ENCODE measurements at places on chromosomes 5 and 9.

- no peak for DNase-seq
Measured at GRCh38 chr5:16700081-16700480, 83.3 kb upstream of the RETREG1 start.

- no peak for DNase-seq
Measured at GRCh38 chr9:121278477-121279261, 10.7 kb downstream of the GSN start.

DNA sequence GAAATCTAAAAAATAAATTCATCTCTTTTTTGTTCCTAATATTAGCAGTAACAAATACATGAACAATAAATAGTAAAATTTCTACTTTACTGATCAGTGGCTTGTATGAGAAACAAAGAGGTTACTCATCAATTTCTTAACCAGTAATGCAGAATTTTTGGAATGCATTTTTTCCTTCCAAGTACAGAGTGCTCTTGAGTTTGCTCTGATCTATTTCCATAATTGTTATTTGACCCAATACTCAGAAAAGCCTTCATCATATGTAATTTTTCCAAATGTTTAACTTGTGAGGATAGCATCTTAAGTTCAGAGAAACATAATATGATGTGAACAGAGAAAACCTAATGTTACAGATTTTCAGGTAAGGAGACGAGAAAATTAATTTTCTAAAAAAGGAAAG is 47.3 kb downstream of the FBN2 start:
- no peak for DNase-seq

DNA sequence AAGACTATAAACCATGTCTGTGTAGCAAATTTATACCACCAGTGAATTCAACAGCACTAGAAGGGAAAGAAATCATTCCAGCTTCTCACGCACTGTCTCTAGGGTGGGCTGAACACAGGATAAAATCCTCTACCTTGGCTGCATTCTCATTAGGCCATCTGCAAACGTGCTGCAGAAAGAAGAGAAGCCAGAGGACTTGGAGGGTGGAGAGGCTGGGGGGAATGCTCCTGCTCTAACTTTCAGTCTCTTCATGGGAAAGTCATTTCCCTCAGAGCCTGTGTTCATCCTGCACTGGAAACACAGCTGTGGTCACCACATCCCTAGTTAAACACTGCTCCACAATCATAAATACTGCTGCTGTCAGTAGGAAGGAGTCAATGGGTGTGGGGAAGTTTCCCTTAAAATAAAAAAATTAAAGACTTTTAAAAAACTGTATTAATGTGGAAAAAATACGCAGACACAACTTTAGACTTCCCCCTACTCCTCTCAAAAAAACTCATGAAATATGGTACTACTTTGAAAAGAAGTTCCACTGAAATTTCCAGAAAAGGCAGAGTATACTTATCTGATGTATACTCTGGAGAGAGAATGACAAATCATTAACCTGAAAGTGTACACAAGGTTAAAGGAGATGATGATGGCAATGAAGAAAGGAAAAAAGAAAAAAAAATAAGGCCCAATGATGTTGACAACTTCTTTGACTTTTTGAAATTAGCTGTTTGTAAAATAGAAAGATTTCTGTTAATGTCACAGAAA is 46.8 kb downstream of the LHFPL2 start:
- DNase-seq, result no peak

- no peak for DNase-seq
Measured at GRCh38 chr5:81506378-81506777, 112.4 kb upstream of the ACOT12 start.

- DNase-seq, result no peak
Measured at GRCh38 chr9:18682907-18683306, 209.0 kb downstream of the ADAMTSL1 start.

- DNase-seq, result no peak
Measured at GRCh38 chr5:145162626-145163025, 672.5 kb downstream of the PRELID2 start.

- no peak for DNase-seq
Measured at GRCh38 chr9:19155106-19155935, 28.0 kb upstream of the PLIN2 start.

DNA sequence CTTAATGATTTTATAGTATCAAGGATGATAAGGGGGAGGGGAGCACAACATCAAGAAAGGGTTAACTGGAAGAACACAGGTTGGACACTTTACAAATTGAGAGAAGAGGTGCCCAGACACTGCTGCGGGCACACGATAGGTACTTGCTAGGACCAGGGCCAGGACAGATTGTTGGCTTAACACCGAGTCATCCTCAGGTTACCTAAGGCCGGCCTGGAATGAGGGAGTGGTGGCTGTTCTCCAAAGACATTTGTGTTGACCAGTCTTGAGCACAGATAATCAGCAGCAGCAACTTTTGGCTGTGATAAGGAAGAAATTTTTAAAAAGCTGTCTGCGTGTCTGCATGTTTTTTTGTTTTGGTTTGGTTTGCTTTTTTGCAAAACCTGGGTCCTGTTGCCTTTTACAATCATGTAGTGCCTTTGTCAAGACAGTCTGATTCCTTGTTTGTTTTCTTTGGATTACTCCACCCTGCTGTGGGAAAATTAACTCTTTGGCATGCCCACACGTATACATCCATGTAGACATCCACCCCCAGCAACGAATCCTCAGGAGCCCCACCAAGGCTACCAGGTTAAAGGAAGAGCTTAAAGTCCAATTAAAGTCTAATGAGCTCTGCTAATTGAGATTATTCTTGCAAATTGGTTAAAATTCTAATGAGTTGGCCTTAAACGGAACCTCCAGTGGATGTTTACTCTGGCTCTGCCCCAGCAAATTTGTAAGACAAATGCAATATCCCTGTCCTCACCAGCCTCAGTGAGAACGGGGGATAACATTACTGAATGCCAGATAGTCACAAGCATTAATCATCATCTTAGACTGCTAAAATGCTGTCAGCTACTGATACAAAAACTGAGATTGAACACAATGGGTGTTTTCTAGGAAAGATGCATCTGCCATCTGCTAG is 382.3 kb downstream of the ACTL7B start:
- no peak for DNase-seq

- no peak for DNase-seq
Measured at GRCh38 chr9:123000371-123001068, 32.9 kb upstream of the GPR21 start.

DNA sequence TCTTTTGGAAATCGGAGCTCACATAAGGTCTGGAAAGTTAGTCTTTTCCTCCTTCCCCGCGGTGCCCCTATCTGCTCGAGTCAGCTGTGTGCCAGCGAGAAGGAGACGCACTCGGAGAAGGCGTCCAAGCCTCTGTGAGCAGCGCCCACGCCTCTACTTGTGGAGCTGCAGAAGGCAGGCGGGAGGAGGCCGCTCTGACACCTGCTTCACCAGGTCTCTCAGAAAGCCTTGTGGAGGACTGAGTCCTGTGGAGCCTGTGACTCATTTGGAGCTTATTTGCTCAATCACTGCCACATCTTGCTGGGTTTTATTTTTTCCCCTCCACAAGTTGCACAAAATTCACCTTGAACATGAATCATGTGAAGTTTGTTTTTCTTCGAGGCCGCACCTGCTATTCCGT is 117.5 kb downstream of the IRX2 start:
- no peak for DNase-seq

GRCh38 chr5:60538426-60538825 is 161.5 kb downstream of the DEPDC1B start:
- DNase-seq, result no peak

DNA sequence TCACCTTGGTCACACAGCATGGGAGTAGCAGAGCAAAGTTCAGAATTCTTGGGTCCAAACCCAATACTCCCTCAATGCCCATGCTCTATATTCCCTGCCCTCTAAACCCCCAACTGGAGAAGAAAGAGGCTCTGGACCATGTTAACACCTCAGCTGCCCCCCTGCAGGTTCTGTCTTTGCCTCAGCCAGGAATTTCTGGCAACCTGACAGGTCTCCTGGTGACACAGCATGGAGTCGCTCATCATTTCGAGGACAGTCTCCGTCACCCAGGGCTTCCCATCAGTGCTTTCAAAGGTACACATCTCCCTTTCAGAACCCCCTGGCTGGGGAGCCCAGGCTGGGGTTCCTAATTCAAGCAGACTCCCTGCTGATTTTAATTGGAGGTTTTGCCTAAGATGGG is 189.5 kb downstream of the BRINP1 start:
- no peak for DNase-seq

- DNase-seq, result no peak
Measured at GRCh38 chr5:34632807-34633422, 23.2 kb upstream of the RAI14 start.

GRCh38 chr5:78650531-78650930 is 2.0 kb upstream of the LHFPL2 start:
- no peak for DNase-seq

GRCh38 chr5:42880496-42881150 is 68.9 kb upstream of the SELENOP start:
- DNase-seq, result no peak

DNA sequence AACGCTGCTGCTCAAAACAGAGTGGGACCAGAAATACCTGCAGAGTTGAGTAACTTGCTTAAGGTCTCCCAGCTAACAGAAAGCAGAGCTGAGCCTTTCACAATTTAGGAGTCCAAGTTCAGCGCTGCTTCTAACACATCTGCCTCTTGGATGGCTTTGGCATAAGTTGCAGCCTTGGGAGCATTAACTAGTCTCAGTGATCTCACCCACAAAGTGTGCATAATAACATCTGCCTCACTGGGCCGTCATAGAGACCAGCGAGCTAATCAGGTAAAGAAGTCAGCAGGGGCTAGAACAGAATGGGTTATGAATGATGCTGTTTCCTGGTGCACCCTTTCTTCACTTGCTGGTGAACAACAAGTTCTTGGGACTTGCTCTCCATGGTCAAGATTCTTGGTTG is 36.5 kb downstream of the WWC1 start:
- DNase-seq, result no peak

DNA sequence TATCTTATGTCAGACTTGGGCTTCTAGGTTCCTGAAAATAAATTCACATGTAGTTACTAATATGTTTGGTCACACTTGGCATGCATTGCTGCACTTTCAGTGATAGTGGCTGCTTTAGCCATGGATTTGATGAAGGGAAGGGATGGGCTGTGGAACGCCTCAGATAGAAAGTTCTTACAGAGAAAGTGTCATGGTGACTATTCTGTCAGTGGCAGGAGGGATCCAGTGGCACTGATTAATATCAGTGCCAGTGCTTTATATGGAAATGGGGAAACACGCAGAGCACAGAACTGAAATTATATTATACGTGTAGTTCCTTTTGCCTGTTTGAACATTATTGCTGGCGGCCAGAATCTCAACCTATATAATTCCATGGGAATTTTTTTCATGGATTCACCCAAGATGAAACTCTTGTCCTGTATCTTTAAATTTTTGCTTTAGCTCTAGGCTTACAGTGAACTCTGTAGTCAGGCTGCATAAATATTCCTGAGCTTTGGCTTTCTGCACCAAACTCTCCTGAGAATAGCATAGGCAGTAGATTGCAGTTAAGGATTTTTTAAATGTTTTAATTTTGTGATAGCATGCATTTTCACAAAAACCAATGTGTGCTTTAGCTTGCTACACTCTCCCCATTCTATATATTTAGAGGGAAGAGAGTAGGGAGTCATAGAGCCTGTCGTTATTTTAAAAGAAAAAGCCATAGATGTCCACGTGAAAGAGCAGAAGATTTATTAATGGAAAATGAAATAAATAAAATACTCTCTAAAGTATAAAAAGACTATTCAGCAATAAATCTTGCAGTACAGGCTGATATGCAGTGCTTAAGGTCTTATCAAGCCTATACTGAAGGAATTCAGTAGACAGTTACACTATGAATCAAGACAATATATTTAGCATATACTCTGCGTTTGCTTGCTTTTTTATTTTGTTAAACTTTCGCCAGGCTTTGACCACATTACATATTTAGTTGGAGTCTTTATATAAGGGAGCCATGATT is 98.7 kb downstream of the EDIL3 start:
- DNase-seq, result no peak

DNA sequence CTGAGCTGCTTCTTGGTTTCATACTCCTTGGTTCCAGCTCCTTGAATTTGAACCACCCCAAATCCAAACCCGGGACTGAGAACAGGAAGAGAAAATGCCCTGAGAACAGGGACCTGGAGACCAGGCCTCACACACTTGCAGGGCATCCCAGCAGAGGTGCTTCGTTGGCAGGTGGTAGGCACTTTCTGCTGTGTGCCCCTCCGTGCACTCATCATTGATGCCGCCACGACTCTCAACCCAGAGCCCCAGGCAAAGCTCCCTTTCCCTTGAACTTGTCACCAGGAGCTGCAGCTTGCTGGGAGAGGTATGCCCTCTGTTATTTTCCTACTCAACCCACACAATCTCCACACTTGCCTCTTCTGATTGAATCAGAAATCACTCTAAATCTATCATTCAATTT is 217.8 kb upstream of the IRX1 start:
- no peak for DNase-seq

- no peak for DNase-seq
Measured at GRCh38 chr9:137411645-137412380, 11.1 kb downstream of the EXD3 start.

DNA sequence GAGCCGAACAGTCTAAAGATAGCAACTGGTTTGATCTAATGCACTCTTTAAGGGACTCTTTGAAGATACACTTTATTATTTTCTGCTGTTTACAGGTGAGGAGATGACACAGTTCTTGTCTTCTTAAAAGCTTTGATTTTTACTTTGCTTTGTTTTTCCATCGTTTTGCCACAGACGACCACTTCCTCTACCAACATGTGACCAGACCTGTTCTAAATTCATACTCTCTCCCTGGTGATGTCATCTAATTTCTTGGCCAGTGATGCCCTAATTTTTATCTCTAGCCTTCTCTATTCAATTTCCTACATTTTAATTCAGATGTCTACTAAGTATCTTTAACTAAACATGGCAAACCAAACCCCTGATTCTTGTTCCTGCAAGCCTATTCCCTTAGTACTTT is 583.4 kb upstream of the ITGA1 start:
- no peak for DNase-seq

DNA sequence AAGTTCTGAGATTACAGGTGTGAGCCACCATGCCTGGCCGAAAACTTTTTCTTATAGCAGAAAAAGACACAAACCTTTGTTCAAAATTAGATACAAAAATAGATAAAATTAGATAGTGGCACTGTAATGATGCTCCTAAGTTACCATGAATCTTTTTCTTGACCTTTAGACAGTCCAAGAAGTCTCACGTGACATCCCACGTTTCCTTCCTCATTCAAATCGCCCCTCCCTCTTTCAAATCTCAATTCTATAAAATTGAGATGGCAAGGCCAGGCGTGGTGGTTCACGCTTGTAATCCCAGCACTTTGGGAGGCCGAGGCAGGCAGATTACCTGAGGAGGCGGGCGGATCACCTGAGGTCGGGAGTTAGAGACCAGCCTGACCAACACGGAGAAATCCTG is 7.7 kb upstream of the ZCCHC10 start:
- no peak for DNase-seq

DNA sequence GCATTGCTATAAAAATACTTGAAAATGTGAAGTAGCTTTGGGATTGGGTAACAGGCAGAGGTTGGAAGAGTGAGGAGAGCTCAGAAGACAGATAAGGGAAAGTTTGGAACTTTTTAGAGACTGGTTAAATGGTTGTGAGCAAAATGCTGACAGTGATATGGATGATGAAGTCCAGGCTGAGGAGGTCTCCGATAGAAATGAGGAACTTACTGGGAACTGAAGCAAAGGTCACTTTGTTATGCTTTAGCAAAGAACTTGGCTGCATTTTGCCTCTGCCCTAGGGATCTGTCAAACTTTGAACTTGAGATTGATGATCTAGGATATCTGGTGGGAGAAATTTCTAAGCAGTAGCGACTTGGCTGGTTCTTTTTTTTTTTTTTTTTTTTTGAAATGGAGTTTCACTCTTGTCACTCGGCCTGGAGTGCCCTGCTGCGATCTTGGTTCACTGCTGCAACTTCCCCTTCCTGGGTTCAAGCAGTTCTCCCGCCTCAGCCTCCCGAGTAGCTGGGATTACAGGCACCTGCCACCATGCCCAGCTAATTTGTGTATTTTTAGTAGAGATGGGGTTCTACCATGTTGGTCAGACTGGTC is 998.9 kb downstream of the TLE1 start:
- no peak for DNase-seq

All from T-helper 17 cell (primary cell).